Hematopoietic multipotent progenitor cell treated with erythropoietin and hydrocortisone succinate and interleukin-3 and kit ligand, for 6 days (in vitro differentiated cells): ENCODE measurements at places on chromosomes 4 and X.
A peak's percentile ranks its signal among the peaks of the same experiment; 100 is the strongest.

DNA sequence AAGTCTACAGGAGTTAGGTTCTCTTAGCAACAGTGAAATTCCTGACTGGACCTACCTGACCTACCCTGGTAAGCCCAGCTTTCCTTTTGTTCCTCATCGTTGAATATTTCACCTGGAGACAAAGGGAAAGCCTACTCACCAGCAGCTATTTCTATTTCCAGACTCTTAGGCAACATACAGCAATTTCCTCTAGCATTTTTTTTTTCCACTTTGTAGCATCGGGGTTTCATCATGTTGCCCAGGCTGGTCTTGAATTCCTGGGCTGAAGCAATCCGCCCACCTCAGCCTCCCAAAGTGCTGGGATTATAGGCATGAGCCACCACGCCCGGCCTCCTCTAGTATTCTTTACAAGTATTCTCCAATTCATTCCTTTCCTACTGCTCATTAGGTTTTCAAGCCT, 6.8 kb upstream of the S100G start:
- no peak for DNase-seq

DNA sequence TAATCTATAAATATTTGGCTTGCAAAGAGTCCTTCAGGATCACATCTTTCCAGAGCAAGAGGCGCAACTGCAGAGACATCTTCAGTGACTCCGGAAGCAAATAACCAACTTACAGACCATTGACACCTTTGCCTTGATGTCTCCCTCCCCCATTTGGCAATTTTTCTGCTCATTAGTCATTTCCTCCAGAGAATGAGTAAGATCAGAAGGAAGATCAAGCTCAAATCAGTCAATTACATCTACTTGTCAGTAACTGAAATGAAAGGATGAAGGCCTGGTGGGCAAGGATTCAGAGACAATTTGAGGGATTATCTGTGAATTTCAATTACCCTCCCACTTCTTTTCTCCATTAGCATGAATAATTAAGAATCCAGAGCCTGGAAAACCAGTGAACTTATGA, 665.6 kb upstream of the CPEB2 start:
- DNase-seq = no peak

DNA sequence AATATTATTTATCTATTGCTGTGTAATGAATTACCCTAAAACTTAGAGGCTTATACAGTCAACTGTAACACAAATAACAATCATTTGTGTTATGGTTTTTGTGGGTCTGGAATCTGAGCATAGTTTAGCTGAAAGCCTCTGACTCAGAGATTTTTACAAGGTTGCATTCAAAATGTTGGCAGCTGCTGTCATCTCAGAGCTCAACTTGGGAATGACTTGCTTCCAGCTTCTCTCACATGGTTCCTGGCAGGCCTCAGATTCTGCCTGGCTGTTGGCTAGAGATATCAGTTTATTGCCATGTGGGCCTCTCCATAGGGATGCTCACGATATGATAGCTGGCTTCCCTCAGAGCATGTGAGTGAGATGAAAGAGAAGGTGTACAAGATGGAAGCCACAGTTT, 70.2 kb upstream of the BRWD3 start:
- DNase-seq = no peak

- no peak for DNase-seq
Observed at GRCh38 chr4:53161787-53162433, 204.0 kb downstream of the SCFD2 start.

GRCh38 chr4:89299153-89299791, 8.3 kb downstream of the GPRIN3 start:
- peak; percentile 80 for DNase-seq
